ENCODE measurements at places on chromosomes 16 and 17.

DNA sequence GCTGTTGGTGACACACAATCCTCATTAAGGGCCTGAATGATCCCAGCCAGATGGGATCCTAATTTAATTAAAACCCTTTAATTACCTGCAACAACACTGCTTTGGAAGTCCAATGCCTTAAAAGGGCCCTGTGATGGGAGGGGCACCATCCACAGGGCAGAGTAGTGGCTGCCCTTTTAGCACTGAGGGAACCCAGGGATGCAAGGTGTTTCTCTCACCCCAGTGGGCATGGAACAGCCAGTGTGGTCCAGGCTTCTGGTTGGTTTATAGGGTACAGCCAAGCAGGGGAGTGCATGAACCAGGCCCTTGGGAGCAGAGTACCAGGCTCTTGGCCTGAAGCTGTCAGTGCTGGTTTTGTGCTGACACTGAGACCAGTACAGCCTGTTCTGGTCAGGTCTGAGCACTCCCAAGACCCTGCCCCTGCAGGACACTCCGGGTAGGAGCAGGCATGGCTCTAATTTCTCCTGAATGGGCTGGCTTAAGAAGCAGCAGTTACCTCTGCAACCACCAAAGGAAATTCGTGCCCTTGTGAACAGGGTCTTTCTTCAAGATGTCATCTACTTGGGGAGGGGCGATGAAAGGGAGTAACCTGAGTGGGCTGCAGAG, 9.9 kb downstream of the NXPH3 start:
- DNase-seq, result no peak

GRCh38 chr17:77247048-77247541, 106.3 kb downstream of the SEC14L1 start:
- no peak for DNase-seq

DNA sequence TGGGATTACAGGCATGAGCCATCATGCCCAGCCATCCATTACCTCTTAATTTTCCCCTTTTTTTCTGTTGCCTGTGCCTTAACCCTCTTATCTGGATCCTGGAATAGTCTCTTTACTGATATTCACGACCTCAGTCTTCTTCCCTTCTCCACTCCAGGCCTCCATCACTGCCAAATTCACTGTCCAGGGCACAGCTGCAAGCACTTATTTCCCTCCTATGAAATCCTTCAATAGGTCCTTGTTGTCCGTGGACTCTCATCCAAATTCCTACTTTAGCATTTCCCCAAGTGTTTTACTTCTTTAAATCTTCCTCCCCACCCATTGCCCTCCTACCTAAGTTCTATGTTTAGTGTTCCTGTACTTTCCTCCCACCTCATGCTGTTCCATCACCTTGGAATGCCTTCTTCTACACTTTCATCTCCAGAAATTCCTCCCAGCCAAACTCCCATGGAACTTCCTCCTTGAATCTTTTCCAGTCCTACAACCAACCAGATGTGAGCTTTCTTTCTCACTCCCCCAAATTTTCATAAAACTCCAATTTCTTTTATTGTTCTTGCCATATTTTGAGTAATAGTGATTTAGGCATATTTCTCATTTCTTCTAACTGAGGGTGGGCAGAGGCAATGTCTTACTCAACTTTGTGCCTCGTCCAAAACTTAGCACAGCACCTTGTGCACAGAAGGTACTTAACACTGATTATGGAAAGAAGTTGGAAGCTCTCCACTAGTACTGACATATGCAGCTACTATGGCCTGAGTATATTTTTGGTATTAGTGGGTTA, 35.3 kb downstream of the FAM20A start:
- DNase-seq, result no peak

- no peak for DNase-seq
These were observed 2.9 kb upstream of the PSMC5 start for GRCh38 chr17:63824362-63824761.

GRCh38 chr17:73090396-73091202, 1.9 kb downstream of the SLC39A11 start:
- DNase-seq, result no peak

DNA sequence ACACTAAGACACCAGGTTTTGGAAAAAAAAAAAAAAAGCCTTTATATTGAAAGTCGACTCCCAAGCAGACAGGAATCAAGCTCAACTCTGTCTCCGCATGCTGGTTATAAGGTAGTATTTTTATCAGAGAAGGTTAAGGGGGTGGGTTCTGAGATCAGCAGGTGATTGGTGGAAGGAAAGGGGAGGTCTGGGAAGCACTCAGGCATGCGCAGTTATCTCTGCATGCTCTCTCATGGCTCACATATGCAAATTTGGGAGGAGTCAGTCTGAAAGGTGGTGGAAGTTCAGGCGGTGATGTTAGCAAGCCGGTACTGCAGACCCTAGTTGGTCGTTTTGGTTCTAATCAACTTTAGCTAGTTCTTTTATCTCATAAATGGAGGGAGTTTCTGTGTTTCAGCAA, 357.6 kb upstream of the C16orf82 start:
- no peak for DNase-seq

GRCh38 chr17:71633391-71633849, 487.4 kb upstream of the SOX9 start:
- DNase-seq, result peak; percentile 94

GRCh38 chr17:79388556-79389295, 222.1 kb downstream of the RBFOX3 start:
- DNase-seq, result no peak

DNA sequence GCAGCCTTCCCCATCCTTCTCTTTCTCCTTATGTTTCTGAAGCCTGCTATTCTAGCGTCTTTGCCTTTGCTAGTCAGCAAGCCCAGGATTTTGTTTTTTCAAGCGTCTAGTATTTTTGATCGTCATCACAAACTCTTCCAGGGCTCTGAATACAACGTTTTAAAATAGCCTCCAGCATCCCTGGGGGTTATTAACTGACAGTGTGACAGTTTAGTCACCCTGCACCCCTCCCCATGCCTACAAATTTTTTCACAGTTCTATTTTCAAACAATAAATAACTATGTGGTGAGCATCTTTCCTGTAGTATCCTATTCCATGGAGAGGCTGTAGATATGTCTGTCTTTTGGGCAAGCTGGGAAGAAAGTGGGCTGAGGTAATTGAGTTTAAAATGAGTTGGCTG, 280.9 kb downstream of the MAP2K4 start:
- no peak for DNase-seq

DNA sequence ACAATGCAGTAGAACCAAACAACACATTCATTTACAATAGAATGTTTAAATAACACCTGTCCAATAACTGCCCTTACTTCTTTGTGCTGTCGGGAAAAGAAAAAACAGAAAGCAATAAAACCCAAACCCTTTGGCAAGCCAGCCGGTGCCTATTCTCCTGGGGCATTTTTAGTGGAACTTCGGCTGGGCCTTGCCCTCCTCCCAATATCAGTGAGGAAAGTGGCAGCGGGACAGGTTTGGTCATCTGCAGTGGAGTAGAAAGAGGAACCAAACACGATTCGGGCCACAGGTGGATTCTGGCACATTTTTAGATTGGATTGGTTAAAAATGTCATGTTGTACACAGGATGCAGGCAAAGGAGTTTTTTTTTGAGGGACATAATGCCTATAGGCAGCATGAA, 32.0 kb downstream of the PSME3IP1 start:
- no peak for DNase-seq

DNA sequence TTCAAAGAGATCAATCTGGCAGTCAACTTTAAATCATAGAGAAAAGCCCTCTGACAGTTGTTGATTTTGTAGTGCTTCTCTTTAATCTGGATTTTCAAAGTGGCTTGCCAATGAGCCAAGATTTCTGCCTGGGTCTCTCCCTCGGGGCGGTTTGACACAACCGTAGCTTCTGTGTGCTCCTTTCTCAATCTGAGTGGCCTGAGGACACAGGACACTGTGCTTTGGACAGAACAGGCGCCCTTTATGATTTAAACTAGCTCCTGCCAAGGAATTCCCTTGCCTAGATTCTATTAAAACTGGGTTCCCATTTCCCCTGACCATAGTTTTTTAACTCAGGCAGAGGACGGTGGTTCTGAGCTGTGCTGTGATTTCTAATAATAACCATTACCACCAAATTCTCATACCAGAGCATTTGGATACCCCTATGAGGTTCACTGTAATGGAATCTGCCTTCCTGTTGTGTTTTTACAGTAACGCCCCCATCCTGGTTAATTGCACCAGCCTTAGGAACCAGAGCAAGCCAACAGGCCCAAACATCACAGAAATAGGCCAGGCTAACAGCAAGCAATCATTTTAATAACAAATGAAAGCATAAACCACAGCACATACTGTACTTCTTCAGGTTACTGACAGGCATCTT, 4.0 kb downstream of the ZFHX3 start:
- no peak for DNase-seq

DNA sequence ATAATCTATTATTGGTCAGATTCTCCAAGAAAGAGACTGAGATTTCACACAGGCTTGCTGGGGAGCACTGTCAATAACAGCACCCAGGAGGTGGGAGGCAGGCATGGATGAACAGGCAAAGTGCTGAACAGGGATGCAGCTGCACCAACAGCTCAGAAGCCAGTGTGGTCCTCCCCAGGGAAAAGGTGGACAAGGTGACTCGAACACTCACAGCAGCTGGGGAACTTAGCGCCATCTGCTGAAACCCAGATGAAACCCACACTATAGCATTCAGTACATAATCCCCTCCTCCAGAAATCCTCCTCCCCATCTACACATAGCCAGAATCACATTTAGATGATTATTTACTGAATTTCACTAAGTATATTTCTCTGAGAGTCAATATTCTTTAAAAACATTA, 255.2 kb upstream of the WSB1 start:
- DNase-seq, result no peak

GRCh38 chr16:86951831-86952598, 365.2 kb downstream of the C16orf95 start:
- peak; percentile 88 for DNase-seq

Measured in HS-5 (cell line).